ENCODE measurements at places on chromosomes 1 and 21. TPM values are rescaled to one million over a fixed set of nuclear protein-coding genes. Genes with fewer than 3 reads are reported as not detected.

MAGI3 gene
- total RNA-seq, result 7.9 TPM

FCMR gene
- 3.2 TPM for total RNA-seq

RCC1 gene
- total RNA-seq, result 7.3 TPM

PGD gene
- total RNA-seq, result 65.5 TPM

NBPF4 gene
- total RNA-seq, result not detected

MEX3A gene
- total RNA-seq, result 0.15 TPM

LCE1A gene
- not detected for total RNA-seq

PLPPR4 gene
- 1.9 TPM for total RNA-seq

GJB3 gene
- total RNA-seq, result not detected

TNN gene
- 0.76 TPM for total RNA-seq

CEP170 gene
- 40.8 TPM for total RNA-seq

SPRR2F gene
- not detected for total RNA-seq

GPR25 gene
- not detected for total RNA-seq

PRRX1 gene
- total RNA-seq, result 31.4 TPM

CEP85 gene
- total RNA-seq, result 38.6 TPM

KCNA2 gene
- 1.8 TPM for total RNA-seq

DMBX1 gene
- total RNA-seq, result not detected

OVAAL gene
- total RNA-seq, result 0.53 TPM

RGS5 gene
- total RNA-seq, result 215 TPM

AHCYL1 gene
- 42.9 TPM for total RNA-seq

FYB2 gene
- total RNA-seq, result 1.9 TPM

B3GALT2 gene
- 26.4 TPM for total RNA-seq

BTF3L4 gene
- total RNA-seq, result 28.7 TPM

S100A3 gene
- total RNA-seq, result 0.77 TPM

RXFP4 gene
- not detected for total RNA-seq

ACTRT2 gene
- not detected for total RNA-seq

GCSAML gene
- not detected for total RNA-seq

DNA sequence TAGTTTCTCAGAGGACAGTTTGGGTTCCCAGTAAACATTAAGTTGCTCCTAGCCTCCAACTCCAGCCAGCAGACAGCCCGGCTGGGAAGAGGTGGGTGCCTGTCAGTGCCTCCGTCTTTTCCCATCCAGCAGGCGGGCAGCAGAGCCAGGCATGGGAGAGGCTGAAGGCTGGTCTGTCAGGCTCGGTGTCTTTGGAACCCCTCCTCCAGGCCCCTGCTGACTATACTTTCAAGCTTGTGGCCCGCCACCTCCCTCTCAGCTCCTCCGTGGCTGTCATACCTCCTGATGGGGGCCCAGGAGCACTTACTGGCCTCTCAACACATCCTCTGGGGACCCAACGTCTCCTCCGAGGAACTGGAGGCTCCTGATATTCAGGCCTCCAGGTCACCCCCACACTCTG lies 140.9 kb downstream of the ACTL8 start:
- no peak for DNase-seq

- DNase-seq, result no peak
These were observed 62.9 kb upstream of the SIM2 start for GRCh38 chr21:36636016-36636415.

DNA sequence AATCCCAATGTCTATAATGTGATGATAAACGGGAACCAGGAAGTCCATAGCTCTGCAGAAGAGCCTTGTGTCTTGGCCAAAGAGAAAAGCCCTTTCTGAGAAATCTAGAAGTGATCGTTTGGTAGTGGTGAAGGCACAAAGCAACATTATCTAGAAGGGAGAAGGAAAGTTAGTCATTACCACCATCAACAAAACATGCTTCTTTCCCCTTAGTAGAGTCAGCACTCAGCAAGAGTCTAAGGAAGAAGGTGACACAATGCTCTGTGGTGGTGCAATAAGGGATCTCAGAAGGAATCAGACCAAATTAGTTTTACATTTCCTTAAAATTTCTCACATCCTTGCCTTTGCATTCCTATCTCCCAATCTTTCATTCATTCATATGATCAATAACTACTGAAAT lies 134.4 kb upstream of the PRDX6 start:
- no peak for DNase-seq

GRCh38 chr21:45010860-45011259 lies 63.5 kb upstream of the ADARB1 start:
- no peak for DNase-seq

GRCh38 chr1:185074307-185074706 lies 28.9 kb downstream of the RNF2 start:
- DNase-seq, result no peak

DNA sequence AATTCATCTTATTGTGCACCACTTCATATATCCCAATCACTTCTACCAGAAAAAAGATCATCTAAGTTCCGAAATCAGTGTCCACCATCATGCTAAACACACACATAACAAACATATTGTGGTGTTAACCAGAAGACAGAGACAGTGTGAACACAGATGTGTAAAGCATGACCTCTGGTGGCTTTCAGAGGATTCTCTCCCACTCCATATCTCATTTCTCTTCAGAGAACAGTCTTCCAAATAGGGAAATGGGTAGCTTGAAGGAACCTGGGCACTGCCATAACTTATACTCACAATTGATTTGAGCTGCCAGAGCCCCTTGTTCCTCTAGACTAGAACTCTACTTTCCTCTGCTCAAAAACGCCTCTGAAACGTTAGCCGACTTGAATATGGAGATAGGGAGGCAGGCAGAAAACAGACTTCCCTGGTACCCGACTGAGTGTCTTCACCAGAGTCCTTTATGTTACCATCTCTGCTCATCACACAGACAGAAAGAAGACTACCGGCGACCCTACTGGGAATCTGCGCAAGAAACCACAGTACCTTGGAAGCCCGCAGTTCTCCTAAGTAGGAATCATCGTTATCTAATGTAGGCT lies 1.8 kb upstream of the ELAPOR1 start:
- no peak for DNase-seq

GRCh38 chr1:56378341-56379070 lies 200.9 kb downstream of the PLPP3 start:
- no peak for DNase-seq

- DNase-seq, result no peak
These were observed 34.6 kb upstream of the COX20 start for GRCh38 chr1:244800821-244801220.

DNA sequence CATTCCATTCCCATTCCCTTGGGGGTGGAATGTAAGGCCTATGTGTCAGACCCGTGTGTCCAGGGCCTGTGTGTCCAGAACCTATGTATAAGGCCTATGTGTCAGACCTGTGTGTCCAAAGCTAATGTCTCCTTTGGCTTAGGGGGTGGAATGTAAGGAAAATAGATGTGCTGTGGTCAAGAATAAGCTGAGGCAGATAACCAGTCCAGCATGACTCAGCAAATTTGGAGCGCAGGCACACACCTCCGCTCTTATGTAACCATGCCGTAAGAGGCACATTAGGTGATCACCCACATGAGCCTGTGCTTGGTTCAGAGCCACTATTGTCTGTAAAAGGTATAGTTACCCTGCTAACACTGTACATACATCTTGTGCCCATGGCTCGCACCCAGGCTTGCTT lies 150.8 kb upstream of the SGIP1 start:
- DNase-seq, result no peak

DNA sequence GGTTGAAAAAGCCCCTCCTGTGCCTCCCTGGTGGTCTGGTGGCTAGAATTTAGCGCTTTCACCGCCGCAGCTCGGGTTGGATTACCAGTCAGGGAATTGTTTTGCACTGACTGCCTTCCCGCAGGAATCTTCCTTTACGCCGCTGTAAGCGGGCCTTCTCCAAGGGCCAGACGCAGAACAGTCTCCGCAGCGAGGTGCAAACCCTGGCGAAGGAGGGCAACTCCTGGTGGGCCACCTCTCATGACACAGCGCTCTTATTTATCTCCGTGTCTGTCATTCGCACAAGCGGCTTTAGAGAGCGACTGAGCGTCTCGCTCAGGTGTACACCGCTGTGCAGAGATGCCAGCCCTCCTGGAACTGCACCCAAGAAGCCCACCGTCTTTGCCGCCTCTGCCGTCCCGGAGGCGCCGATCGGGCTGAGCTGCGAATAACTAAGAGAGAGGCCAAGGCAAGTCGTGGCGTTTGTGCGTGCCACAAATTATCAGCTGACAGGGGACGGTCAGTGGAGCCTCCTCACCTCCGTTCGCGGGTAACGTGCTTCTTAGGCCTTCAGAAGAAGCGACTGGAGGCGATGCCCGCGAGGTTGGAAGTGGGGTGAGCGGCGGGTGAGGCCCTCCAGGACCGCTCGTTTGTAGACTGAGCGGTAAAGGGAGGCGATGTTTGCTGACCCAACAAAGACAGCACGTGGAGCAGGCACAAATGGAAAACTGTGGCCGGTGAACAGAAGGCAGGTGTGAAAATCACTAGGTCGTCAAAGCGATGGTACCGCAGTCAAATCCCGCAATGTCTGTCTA lies 93.5 kb downstream of the PRKAB2 start:
- no peak for DNase-seq

DNA sequence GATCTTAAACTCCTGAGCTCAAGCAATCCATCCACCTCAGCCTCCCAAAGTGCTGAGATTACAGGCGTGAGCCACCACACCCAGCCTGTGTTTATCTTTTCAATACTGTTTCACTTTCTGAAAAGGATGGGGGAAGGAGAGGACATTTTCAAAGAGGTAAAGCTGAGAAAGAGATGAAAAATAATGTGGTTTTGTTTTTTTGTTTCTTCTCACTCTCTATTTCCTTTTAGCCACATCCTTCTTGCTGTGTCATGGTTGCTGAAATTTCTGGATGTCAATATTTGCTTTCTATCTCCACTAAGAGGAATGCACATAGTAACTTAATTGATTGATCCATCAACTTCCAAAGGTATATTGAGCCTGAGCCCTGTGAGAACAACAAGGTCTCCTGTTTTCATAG lies 6.4 kb upstream of the C1orf21 start:
- no peak for DNase-seq

- no peak for DNase-seq
These were observed 111.0 kb upstream of the RAB4A start for GRCh38 chr1:229159668-229160544.

- DNase-seq, result no peak
These were observed 2.3 kb upstream of the NENF start for GRCh38 chr1:212430416-212430815.

DNA sequence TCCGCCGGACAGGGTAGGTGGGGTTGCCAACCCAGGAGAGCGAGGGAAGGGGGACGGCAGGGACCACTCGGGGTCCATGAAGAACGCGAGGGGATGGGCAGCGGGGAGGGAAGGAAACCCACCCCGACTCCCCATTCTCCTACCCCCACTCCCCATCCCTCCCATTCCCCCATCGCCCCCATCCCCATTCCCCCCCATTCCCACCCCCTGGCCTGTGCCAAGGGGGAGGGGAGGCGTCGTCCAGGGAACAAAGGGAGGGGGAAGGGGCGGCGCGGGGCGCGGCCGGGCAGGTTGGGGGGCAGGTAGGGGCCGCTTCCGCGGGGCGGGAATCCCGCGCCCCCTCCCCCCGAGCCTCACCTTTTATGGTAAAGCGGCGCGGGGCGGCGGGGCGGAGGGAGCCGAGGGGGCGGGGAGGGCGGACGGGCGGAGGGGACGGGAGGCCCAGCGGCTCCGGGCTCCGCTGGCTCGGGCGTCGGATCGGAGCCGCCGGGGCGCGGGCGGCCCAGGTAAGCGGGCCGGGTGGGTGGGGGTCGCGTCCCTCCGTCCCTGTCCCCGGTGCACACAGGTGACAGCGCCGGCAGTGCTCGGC lies at the start of gene FBLIM1:
FBLIM1 (plus strand) TSS at position 453 of the 589 bp plus-strand sequence. CDS start 6,189 bp downstream, outside the sequence.
- no peak for DNase-seq

- no peak for DNase-seq
These were observed 24.6 kb downstream of the MAPKAPK2 start for GRCh38 chr1:206709322-206709721.

DNA sequence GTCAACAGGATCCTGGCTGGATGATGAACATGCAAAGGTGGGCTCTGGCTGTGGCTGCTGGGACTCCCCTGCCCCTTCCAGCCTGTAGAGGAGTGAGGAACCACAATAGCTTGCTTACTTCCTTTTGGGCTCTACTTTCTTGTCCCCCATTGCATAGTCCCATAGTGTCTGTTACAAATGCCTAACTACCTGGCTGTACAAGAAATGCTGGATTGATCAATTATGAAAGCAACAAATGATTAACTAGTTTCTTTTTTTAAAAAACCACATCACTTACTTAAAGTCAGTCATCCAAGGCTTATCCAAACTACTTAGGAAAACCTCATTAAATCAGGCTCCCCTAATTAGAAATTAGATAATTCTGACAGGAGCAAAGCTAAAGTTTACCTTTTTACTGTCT lies 514.1 kb upstream of the PKN2 start:
- no peak for DNase-seq

GRCh38 chr1:231950331-231951128 lies 323.9 kb downstream of the DISC1 start:
- no peak for DNase-seq

- no peak for DNase-seq
These were observed 202.6 kb downstream of the NFIA start for GRCh38 chr1:61284936-61285335.

DNA sequence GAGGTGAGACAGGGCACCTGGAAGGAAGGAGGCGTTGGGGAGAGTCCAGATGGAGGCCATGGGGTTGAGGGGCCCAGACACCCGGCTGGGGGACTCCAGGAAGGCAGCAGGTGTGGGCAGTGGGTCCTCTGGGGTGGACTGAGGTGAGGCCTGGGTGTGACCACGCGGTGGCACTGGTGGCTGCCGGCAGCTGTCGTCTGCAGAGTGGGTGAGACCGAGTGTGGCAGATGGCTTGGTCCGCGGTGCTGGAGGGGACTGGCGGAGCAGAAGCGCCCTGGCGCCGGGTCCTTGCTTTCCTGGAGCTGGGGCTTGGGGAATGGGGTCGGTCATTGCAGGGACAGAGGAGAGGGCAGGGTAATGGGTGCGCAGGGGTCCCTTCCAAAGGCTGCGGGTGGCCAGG lies 12.5 kb downstream of the AGRN start:
- no peak for DNase-seq

DNA sequence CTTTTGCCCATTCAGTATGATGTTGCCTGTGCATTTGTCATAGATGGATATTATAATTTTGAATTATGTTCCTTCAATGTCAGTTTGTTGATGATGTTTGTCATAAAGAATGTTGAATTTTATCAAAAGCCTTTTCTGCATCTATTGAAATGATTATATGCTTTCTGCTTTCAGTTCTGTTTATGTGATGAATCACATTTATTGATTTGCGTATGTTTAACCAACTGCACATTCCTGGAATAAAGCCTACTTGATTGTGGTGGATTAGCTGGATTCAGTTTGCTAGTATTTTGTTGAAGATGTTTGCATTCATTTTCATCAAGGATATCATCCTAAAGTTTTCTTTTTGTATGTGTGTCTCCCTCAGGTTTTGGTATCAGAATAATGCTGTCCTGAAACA lies 5.7 kb upstream of the OR2M4 start:
- no peak for DNase-seq
